ENCODE measurements at places on chromosomes 11 and 22.
A peak's percentile ranks its signal among the peaks of the same experiment; 100 is the strongest.

- DNase-seq: no peak
These were observed 14.4 kb upstream of the CDC42EP1 start for GRCh38 chr22:37545703-37546436.

DNA sequence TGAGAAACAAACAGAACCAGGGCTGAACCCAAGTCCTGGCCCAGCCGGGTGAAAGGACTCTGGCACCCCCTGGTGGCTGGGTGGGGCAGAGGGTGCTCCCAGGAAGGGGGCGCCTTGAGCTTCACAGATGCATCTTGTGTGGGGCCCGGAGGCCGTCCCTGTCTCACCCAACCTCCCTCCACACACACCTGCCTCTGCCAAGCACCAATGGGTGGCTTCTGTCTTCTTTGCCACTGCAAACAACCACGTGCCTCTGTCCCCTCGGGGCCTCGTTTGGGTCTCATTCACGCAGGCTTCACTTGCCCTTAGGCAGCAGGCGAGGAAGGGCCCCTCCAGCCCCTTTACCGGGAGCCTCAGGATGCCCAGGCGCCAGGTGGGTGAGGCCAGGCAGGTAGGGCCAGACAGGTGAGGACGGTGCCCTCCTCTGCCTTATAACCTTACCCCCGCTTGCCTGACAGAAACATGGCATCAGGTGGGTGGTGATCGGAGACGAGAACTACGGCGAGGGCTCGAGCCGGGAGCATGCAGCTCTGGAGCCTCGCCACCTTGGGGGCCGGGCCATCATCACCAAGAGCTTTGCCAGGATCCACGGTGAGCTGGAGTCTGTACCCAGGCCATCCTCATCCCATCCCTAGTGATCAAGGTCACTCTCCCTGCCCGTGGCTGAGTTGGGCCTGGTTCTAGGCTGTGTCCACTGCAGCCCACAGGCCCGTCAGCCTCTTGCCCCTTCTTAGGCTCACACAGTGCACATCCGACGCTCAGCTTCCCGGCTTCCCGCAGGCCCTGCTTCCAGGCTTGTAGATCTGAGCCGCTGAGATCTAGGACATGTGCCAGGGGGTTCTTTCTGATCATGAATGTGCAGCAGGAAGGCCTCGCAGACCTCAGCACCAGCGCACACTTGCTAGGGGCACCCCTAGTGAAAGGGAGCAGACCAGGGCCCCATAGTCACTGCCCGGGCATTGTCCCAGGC is 17.2 kb downstream of the POLR3H start:
- DNase-seq: peak; percentile 70

GRCh38 chr11:59262177-59262818 is 49.6 kb upstream of the MPEG1 start:
- no peak for DNase-seq

- DNase-seq: no peak
These were observed 147.1 kb downstream of the CADM1 start for GRCh38 chr11:115357066-115357465.

GRCh38 chr11:117219001-117219400 is 12.9 kb downstream of the PCSK7 start:
- no peak for DNase-seq

DNA sequence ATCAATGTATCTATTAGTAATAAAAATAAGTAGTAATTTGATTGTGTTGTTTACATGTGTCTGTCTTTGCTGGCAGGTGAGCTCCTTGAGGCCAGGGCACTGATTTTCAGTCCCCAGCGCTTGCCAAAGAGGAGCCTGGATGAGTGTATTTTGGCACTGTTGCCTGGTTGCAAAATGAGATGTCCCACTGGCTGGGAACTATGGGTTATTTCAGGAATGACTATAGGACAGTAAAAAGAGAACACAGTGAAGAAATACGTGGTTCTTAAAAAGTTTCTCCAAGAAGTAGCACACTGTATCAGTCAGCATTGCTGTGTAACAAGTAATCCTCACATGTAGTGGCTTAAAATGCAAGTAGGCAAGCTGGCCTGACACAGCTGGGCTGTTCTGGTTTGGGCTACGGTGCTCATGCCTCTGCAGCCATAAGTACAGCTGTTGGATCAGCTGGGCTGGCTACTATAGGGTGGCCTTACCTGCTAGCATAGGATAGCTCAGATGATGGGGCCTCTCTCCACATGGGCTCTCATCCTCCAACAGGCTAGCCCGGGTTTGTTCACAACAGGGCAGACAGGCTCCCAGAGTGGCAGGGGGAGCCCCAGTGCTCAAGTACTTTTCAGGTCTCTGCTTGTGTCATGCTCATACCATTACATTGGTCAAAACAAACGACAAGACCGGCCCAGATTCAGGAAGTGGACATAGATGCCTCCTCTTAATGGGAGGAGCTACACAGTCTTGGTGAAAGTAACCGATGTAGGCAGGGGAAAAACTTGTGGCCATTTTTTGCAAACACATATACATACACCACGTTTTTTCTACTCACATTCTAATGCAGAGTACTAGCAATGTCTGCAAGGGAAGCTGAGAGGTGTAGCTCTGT is 399.1 kb downstream of the LARGE1 start:
- no peak for DNase-seq

GRCh38 chr11:117805045-117805444 is 8.0 kb upstream of the DSCAML1 start:
- DNase-seq: no peak

GRCh38 chr11:123653483-123653826 is 969 bp downstream of the SCN3B start:
- no peak for DNase-seq

GRCh38 chr11:116263770-116264169 is 509.0 kb downstream of the BUD13 start:
- DNase-seq: no peak

DNA sequence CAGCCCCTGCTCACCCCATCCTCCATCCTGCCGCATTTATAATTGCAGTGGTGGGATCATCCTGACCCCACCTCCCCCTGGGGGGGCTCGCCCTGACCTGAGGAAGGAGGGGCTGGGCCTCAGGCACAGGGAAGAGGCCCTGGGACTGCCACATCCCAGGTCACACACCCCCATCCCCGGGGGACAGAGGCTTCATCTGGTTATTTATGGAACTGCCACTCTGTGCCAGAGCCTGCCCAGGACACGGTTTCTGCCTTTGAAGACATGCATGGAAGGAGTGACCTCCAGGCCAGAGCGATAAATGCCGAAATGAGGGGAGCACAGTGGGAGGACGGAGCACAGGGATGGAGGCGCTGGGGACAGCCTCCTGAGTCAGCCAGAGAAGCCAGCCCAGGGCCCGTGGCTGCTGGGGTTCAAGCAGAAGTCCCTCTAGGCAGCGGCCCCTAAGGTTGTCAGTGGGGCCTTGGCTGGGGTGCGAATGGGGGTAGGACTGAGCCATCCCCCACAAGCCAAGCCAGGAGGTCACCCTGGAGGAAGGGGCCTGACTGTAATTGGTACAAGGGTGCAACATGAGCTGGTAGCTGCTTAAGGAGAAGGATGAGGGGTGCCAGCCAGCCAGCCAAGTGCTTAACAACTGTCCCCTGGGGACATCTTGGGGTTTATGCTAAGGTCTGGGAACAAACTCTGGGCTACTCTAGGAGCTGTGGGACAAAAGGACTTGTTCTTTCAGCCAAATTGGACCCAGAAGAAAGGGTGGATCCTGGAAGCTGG is 51.4 kb upstream of the SHISAL1 start:
- DNase-seq: no peak

DNA sequence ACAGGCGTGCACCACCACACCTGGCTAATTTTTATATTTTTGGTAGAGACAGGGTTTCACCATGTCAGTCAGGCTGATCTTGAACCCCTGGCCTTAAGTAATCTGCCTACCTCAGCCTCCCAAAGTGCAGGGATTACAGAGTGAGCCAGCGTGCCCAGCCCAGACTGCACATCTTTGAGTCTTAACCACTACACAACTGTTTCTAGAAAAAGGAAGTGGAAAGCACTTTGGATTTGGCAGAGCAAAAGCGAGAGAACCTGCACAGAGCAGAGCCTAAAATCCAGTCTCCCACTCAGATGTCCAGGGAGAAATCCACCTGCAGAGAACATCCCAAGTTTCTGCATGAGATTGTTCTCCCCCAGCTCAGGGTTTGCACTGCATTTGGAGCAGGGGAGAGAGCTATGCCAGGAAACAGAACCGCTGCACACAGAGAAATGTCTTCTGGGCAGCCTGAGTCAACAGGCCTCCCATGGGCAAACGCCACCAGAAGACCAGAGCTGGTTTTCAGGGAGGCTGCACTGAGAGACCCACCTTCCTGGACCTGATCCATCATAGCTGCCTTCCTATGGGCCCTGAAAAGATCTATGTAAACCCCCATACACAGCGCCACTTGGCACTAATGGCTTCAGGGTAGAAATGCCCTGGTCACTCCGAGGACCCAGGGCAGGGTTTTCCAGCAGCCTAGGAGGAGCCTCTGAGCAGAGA is 54.0 kb downstream of the RPUSD4 start:
- DNase-seq: no peak

DNA sequence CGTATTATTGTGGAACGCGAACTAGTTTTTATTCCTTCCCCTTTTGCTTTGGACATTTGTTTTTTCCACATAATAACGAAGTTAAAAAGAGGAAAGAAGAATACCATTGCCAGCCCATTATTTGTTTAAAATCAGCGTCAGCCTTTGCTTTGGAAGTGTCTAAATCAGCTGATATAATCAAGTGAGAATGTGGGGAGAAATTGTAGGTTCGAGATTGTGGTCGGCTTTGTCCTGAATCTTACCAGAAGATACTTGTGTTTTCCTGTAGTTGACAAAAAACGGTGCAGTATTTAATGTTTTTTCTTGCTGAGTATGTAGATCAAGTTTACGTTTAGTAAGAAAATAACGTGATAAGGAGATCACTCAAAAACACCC is 935 bp downstream of the ZNF143 start:
- DNase-seq: no peak

- DNase-seq: peak; percentile 53
These were observed 29.6 kb downstream of the TRIM29 start for GRCh38 chr11:120108154-120108784.

- DNase-seq: no peak
These were observed 71.4 kb upstream of the PITPNB start for GRCh38 chr22:27990451-27990840.

DNA sequence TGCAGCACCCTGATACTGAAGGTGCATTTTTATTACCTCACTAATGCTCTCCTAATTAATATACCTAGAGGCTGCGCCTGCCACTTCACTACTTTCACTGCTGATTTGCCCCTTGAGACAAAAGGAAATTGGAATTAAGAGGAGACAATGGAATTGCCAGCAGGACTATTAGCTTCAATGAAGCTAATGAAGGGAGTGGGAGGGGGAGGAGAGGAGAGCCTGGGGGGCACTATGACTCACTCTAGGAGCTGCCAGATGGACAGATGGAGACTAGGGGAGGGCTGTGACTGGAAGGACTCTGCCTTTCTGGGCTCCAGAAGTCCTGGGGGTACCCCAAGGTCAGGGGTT is 102.8 kb upstream of the DRD2 start:
- DNase-seq: no peak

- no peak for DNase-seq
These were observed 27.3 kb downstream of the STK33 start for GRCh38 chr11:8566613-8567210.

DNA sequence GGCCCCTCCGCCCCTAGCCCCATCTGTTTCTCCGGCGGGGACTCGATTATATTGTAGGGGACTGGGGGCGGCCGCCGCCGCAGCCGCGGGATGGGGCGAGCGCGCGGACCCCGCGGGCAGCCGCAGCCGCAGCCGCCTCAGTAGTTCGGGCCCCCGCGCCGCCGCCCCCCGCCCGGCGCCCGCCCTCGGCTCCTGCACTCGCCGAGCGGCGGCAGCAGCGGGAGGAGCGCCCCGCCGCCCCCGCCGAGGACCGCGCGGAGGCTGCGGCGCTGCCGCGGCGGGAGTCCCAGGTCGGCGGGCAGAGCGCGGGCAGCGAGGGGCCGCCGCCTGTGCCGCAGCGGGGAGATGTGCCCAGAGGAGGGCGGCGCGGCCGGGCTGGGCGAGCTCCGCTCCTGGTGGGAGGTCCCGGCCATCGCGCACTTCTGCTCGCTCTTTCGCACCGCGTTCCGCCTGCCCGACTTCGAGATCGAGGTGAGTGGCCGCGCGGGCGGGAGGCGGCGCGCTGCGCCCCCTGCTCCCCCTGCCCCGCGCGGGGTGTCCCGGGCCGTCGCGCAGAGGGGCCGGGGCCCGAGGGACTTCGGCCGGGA is at the start of gene CECR2:
Gene CECR2 (plus strand): TSS at position 22 of the 587 bp plus-strand sequence. CDS start 324 bp downstream, at position 346.
- DNase-seq: peak; percentile 21

GRCh38 chr11:116190861-116191260 is 581.9 kb downstream of the BUD13 start:
- DNase-seq: no peak

DNA sequence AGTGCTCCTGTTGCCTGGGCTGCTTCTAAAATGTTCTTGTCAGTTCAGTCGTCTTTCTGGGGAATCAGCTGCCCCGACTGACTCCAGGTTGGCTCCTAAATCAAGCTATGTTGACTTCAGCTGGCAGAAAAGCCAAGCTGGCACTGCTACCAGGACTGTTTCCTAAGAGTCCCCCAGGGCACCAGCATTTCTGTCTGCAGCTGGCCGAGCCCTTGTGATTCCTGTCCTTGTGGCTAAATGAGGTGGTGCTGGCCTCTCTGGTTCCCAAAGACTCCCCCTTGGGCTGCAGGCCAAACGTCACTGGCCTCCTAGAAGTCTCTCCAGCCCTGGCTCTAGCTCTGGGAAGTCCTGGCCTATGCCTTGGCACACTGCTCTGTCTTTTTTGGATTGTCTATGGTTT is 31.1 kb downstream of the GRAMD1B start:
- no peak for DNase-seq

DNA sequence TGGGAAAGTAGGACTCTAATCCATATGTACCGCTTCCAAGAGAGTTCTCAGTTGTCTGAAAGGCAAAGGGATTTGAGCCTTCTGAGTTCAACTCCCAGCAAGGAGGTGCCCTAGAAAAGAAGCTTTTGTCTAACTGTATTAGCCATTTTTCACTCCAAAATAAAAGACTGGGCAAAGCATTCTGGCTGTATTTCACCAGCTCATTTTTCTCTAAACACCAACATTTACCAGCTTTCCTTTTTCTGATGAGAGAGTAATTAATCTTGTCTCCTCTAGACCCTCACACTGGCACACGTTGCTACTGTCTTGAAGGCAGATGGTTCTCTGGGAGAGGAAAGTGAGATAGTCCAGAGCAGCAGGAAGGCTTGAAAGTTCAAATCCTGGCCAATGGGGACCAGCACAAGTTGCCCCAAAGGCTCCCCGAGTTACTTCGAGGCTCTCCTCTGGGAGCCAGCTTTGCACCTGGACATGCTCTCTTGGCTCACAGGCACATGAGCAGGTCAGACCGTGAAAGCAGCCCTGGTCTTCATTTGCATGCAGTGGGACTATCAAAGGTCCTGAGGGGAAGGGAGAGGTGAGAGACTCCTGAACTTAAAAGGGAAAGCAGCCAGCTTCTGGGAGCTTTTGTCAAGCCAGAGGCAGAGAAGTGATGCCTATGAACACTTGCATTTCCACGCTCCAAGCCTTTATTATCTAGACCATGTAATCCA is 100.0 kb downstream of the NTM start:
- DNase-seq: no peak

DNA sequence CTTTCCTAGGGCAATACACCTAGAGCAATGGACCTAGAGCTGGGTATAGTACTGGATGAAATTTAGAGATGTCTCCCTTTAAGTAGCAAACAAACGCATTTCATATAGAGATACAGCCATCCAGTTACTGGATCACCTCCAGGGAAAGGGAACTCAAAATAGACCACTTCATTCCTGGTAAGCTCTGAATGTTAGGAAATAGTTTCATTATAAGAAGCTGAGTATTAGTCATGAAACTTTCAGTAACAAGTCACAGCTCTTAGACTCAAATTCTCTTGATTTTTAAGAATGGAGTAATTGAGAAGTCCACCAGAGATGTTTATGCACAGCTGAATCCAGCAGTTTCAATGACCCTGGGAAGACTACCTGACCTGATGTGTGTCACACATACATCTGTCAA is 221.9 kb downstream of the FAM76B start:
- no peak for DNase-seq

- DNase-seq: no peak
These were observed 15.4 kb downstream of the CARD10 start for GRCh38 chr22:37503850-37504249.

Data from activated CD8-positive, alpha-beta memory T cell treated with anti-CD3 and anti-CD28 coated beads, Interleukin-2, amount 50 U/mL, for 4 hours (primary cell).